ENCODE measurements at places on chromosomes 11 and 22.

GRCh38 chr11:4068962-4069361 is 25.6 kb upstream of the RRM1 start:
- DNase-seq: no peak

GRCh38 chr22:26534874-26535602 is 22.8 kb upstream of the TFIP11 start:
- DNase-seq: no peak

GRCh38 chr22:37188901-37189466 is 937 bp upstream of the C1QTNF6 start:
- no peak for DNase-seq

- no peak for DNase-seq
Observed at GRCh38 chr22:46237453-46238124, 12.5 kb downstream of the CDPF1 start.

GRCh38 chr11:77593883-77594282 is 4.1 kb downstream of the AQP11 start:
- DNase-seq: no peak

Data from activated CD8-positive, alpha-beta T cell treated with anti-CD3 and anti-CD28 coated beads, Interleukin-2, amount 10 ng/mL, durations not matched to agents 7 days and 5 days (primary cell).